NCI-H345 (cell line): ENCODE measurements at places on chromosomes 1 and 21.

DNA sequence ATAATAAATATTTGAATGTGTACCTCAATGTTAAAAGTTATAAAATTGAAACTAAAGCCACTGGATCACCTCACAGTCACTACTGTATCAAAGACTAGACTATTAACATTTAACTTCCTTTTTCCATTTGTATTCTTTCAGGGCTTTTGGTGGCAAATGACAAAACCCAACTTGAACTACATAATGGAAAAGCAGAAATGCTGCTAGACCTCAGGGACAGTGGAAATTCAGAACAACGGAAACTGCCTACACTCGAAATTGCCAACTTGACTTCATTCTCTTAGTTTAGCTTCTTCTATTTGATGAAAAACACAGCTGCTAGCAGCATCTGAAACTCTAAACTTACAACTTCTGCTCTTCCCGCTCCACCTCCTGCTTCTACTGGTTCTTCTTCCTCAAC is 34.9 kb upstream of the NTNG1 start:
- DNase-seq, result no peak

GRCh38 chr1:199089393-199090122 is 450.7 kb downstream of the PTPRC start:
- no peak for DNase-seq

- DNase-seq, result no peak
These were observed 708.1 kb downstream of the MRPL39 start for GRCh38 chr21:24899138-24899537.

GRCh38 chr1:109912214-109912861 is 1.7 kb downstream of the CSF1 start:
- DNase-seq, result no peak

DNA sequence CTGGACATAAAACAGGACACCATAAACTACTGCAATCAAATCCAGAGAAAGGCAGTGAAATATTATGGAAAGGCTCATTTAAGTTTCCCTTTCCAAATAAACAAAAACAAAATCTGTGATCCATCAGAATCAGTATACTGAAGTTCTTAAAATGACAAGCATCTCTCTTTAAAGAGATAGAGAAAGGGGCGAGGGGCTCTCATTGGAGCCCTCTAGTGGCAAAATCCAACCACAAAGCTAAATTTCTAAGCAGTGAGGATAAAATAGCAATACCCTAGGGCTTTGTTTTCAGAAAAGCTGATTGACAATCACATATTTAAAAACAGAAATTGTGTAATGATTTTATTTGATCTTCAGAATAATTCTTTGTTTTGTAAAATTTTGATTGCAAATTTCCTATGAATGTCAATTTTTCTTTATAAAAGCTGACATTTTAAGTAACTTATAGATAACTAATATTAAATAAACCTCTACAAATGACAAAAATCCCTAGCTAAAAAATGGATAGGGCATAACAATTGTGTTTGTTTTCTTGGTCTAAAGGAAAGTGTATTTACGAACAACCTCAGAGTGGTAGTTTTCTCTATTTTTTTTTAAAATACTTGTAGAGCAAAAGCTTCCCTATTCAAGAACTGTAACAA is 138.2 kb downstream of the COL24A1 start:
- peak; percentile 53 for DNase-seq

DNA sequence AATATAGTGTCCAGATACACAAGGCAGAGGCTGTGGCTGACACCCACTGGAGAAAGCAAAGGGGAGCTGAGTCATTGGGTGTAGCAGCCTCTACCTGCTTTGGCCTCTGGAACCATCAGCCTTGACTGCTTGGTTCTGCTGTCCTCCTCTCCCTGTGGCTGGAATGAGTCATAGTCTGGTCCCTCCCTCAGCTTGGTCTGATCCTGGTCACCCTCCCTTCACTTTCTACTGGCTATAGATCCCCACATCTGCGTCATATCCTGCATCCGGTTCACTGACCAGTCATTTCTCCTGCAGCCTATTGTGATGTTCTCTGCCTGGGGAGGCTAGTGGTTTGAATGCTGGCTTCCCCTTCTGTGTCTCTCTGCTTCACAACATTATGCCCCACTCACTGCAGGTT is 372.8 kb upstream of the DAB1 start:
- DNase-seq, result no peak

GRCh38 chr1:22879445-22879844 is 93.2 kb downstream of the LACTBL1 start:
- DNase-seq, result no peak

- DNase-seq, result peak; percentile 53
These were observed 780 bp downstream of the HIVEP3 start for GRCh38 chr1:41917835-41918449.

DNA sequence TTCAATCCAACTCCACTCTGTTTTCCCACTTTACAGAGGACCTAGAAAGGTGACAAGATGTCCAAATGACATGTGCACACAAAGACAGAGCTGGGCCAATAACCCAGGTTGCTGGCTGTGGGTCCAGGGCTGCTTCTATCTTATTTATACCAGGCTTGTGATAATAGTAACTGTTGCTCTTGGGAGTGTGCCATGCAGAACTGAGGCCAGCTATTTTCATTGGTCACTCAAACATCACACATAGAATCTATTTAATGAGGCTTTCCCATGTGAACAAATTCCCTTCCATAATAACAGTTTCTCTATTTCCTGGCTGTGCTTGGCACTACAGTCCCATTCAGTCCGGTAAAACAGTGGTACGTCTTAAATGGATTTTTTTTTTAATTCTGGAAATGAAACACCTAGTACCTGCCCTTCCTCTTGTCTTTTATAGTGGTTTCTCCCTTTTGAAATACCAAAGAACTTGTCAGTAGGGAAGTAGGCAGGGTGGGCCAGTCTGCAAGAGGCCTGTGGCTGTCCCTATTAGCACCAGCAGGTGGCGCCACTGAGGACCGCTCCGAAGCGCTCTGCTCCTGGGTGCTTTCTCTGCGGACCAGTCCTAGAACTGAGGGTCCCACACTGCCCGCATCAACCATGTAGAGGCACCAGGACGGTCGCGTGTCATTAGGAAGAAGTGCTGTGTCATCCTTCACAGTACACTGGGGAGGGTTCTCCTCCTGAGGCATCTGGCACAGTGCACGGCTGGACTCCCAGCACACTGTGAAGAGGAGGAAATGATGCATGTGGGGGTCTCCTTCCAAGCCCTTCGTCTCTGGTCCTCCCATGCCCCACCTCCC is 52.1 kb downstream of the GPR161 start:
- DNase-seq, result peak; percentile 22

- no peak for DNase-seq
These were observed 5.8 kb upstream of the PEAR1 start for GRCh38 chr1:156887734-156888133.

GRCh38 chr1:172470149-172470548 is 26.3 kb upstream of the PIGC start:
- DNase-seq, result no peak

- no peak for DNase-seq
These were observed 108.1 kb downstream of the SLC44A5 start for GRCh38 chr1:75502776-75503175.

- no peak for DNase-seq
These were observed 4.1 kb downstream of the GRHL3 start for GRCh38 chr1:24323281-24323680.

GRCh38 chr1:187641907-187642306 is 813.2 kb downstream of the PLA2G4A start:
- DNase-seq, result no peak

DNA sequence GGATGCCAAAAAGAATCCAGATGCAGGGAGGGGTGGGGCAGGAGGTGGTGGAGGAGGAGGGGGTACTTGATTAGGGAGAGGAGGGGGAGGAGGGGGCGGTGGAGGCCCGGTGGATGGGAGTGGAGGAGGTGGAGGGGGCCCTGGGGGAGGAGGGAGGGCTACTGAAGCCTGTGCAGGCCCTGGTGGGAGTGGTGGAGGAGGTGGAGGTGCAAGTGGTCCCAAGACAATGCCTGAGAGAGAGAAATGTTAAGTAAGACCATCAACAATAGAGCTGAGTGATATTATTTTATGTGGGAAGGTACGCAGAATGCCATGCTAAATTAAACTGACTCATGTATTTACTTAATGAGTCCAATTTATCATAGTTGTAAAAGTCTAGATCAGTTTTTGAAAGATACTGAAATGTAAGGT is 86.8 kb upstream of the LBR start:
- DNase-seq, result no peak

GRCh38 chr1:53484705-53485477 is 25.7 kb downstream of the DMRTB1 start:
- DNase-seq, result no peak

DNA sequence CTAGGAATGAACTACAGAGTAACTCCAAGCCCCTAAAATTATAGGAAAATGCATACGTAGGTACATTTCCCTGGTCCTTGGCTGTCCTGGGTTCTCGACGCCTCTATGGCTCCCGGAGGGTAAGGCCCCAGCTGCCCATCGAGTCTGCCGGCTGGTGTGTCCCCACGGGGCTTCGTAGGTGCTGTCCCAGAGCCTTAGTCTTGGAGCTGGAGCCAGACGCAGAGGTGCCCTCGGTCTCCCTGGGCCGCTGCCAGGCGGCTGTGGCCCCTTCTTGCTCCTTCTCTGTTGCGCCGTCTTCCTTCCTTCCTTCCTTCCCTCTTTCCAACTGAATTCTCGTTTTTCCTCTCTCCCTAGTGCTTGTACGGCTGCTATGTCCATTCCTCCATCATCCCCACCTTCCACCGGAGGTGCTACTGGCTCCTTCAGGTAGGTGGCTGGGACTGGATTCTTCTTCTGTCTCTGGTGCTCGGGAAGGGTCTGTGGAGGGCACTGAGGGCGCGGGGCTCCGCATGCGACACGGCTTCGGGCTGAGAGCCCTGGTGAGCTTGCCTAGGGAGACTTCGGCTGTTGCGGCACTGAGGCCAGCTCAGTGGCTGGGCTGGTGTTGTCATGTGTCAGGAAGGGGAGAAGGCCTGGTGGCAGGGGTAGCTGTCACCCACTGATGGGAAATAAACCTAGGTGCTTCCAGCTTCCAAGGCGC is 303.5 kb upstream of the VAMP3 start:
- DNase-seq, result no peak

DNA sequence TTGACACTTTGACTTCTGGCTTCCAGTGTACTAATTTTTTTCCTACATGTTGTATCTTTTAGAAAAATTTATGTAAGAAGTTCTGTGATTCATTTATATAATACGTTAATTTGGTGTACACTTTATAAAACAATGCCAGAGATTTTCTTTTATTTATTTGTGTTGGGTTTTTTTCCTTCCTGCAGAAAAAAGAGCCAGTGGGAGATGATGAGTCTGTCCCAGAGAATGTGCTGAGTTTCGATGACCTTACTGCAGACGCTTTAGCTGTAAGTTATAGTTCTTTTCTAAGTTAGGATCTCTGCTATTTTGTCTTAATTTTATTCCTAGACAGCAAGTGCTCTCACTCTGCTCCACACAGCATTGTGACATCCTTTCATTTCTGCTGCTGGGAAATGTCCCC is 14.4 kb downstream of the SARS1 start:
- DNase-seq, result no peak

GRCh38 chr1:205226868-205227583 is 720 bp upstream of the TMCC2 start:
- DNase-seq, result peak; percentile 62

- DNase-seq, result no peak
These were observed 18.2 kb downstream of the C1orf87 start for GRCh38 chr1:60055336-60055735.

GRCh38 chr1:116738673-116739370 is 15.4 kb upstream of the CD2 start:
- no peak for DNase-seq
